ENCODE measurements at places on chromosomes 1 and 21.

DNA sequence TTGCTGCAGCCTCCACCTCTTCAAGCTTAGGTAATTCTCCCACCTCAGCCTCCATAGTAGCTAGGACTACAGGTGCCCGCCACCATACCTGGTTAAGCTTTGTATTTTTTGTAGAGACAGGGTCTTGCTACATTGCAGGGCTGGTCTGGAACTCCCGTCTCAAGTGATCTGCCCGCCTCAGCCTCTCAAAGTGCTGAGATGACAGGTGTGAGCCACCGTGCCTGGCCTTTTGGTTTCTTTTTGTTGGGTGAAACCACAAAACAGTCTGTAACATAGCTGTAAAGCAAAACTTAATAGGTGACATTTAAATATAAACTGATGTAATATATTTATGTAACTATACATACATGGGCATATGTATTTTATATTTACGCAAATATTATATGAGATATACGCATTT, 3.1 kb upstream of the DNAJC11 start:
- DNase-seq, result no peak

DNA sequence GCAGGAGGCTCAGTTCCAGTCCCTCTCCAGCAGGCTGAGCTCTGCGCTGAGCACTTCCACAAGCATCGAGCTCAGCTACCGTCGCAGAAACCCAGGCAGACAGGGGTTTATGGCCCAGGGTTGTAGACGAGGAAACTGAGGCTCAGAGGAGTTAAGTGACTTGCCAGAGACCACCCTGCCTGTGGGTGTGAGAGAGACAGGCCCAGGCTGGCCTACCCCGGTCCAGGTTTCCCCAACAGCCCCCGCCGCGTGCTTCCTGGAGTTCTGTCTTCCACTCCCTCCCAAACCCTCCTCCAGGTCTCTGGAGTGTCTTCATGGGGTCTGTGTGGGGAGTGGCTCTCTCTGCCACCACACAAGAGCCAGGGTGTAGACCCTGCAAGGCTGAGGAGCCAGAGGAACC, 615.9 kb downstream of the PTPRU start:
- DNase-seq, result no peak

- no peak for DNase-seq
Observed at GRCh38 chr1:113565621-113566020, 175.3 kb downstream of the MAGI3 start.

GRCh38 chr1:20037877-20038276, 32.1 kb upstream of the PLA2G5 start:
- no peak for DNase-seq

- DNase-seq, result no peak
Observed at GRCh38 chr1:200029035-200029821, 1.7 kb downstream of the NR5A2 start.

DNA sequence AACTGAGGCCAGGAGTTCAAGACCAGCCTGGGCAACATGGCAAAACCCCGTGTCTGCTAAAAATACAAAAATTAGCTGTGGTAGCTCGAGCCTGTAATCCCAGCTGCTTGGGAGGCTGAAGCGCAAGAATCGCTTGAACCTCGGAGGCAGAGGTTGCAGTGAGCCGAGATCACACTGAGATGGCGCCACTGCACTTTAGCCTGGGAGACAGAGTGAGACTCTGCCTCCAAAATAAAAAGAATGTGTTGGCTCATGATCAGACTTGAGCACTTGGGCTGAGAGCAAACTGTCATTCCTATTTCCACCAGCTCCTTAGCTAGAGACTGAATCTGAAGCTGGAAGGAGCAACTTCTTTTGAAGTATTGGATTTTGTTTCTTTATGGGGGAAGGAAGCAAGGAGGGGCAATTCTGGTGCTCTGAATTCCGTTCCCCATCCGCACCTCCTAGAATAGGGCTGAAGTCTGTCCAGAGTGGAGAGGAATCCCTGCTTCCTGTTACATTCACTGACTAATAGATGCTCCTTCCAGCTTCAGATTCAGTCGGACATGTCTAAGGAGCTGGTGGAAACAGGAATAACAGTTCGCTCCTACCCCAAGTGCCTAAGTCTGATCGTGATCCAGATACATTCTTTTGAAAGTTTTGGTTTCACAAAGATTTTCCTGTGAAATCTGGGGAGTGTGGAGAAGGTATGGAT, 3.8 kb downstream of the ZNF672 start:
- peak; percentile 70 for DNase-seq

- DNase-seq, result no peak
Observed at GRCh38 chr1:219759095-219759494, 146.2 kb upstream of the ZC3H11B start.

DNA sequence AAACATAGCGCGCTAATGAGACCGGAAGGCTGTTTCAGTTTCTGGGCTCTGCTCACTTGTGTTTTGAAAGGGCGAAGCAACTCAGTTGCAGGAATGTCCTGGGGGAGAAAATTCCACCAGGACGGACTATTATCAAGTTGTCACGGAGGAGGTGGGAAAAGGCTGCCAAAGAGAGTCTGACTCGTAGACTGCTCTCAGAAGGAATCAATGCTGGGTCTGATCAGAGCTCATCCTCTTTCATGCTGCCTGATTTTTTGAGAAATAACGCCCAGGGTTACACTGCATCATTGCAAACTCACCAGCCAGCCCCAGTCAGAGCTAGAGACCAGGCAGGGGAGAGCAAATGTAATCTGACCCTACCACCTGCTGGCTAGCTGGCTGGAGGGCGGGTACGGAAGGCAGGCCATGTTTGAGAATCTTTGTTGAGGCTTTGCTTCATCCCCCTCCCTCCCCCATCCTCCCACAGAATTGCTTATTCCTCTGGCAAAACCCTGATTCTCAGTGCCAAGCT, 36.4 kb upstream of the BCL9 start:
- DNase-seq, result no peak

- no peak for DNase-seq
Observed at GRCh38 chr1:44783697-44784093, 4.3 kb downstream of the BEST4 start.

DNA sequence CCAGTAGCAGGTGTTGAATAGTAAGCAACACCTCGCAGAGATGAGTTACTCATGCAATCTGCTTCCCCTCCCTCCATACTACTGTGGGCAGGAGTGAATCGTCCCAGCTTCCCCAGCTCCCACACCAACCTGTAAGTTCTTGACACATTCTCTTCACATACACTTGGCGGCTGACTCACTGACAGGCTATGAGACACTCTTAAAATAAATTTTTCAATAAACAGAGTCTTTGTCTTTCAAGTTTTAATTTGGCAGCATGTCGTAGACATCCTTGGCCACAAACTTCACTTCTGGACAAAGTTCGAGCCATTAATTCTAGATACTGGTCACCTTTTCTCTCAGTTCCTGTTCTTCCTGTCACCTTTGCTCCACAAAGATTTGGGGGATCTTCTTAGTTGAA, 290.7 kb downstream of the TM2D1 start:
- DNase-seq, result no peak

Data from hematopoietic multipotent progenitor cell treated with erythropoietin and hydrocortisone succinate and interleukin-3 and kit ligand, for 17 days (in vitro differentiated cells).